ENCODE measurements at places on chromosomes 2 and 18. TPM values are rescaled to one million over a fixed set of nuclear protein-coding genes. Genes with fewer than 3 reads are reported as not detected.

Gene ERFE
- not detected for total RNA-seq

GRCh38 chr2:33321236-33321771 lies 155.1 kb upstream of the RASGRP3 start:
- no peaks in the 10 kb centered on the region for H3K27me3 ChIP-seq
- DNase-seq = no peak
- H3K36me3 ChIP-seq = no peaks in the 10 kb centered on the region
- peak overlapping the region; percentile 51 for H3K27ac ChIP-seq
- H3K4me1 ChIP-seq = peaks cover 7% of the 10 kb centered on the region

- H3K27ac ChIP-seq = no peak overlapping the region
- no peak for DNase-seq
- no peaks in the 10 kb centered on the region for H3K36me3 ChIP-seq
- no peaks in the 10 kb centered on the region for H3K4me1 ChIP-seq
Observed at GRCh38 chr18:25435149-25435782, 83.3 kb upstream of the ZNF521 start.

DNA sequence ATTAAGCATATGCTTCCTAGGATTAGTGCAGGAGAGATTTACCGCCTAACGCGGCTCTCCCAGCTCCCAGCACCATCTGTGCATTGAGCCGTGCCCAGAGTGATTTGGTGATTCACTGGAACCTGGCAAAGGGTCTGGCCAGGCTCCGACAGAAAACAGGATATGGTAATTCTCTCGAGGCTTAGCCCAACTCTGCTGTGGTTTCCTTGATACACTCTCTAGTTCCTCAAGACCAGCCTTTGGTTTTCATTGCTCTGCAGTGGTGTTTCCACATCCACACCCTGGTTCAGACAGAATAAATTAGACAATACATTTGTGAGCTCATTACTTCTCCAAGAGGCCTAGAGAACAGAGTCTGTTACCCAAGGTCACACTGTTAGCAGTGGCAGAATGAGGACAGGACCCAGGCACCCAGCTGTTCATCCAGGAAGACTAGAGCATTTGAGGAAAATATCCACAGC lies 23.0 kb upstream of the SMAD2 start:
- H3K4me3 ChIP-seq = no peak overlapping the region
- no peaks in the 10 kb centered on the region for H3K27me3 ChIP-seq
- no peaks in the 10 kb centered on the region for H3K36me3 ChIP-seq
- no peaks in the 10 kb centered on the region for H3K4me1 ChIP-seq
- no peak overlapping the region for H3K27ac ChIP-seq

DNA sequence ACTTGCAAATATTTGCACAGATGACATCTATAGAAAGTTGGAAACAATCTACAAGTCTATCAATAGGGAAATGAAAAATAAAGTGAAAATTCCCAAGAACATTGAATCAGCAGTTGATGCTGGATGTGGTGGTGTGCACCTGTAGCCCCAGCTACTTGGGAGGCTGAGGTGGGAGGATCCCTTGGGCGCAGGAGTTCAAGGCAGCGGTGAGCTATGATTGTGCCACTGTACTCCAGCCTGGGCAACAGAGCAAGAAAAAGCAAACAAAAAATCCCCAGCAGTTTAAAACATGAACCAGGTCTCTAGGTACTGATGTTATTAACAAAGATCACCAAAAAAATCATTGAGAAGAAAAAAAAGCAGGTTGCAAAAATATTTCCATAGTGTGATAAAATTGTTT lies 15.4 kb upstream of the NDUFV2 start:
- H3K4me1 ChIP-seq = no peaks in the 10 kb centered on the region
- DNase-seq = no peak
- no peaks in the 10 kb centered on the region for H3K27me3 ChIP-seq
- H3K27ac ChIP-seq = no peak overlapping the region

Gene KLHL30
- total RNA-seq = not detected

GRCh38 chr18:10690366-10690765 lies 164.5 kb downstream of the NAPG start:
- H3K4me3 ChIP-seq = no peak overlapping the region
- no peaks in the 10 kb centered on the region for H3K4me1 ChIP-seq
- H3K36me3 ChIP-seq = no peaks in the 10 kb centered on the region

Gene IL1R1
- 94.9 TPM for total RNA-seq

GRCh38 chr2:66270247-66270646 lies 164.7 kb upstream of the MEIS1 start:
- no peak for DNase-seq

DNA sequence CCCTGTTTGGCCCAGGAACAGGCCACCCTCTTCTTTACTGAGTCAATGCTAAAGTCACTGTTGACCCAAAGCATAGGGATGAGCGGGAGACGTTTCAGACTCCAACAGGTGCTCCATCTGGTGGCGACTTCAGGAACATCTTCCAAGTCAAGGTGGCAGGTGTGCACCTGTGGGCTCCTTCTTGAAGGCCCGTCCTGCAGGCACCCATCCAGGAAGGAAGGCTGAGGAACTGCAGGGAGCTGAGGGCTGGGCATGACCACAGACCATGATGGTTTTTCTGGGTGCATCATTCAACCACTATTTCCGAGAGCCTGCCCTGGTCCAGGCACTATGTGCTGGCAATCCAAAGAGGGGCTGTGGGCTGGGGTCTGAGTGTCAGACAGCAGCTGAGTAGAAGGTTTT lies 142.8 kb downstream of the NDUFA10 start:
- peak; percentile 58 for DNase-seq
- no peaks in the 10 kb centered on the region for H3K27me3 ChIP-seq

- no peak overlapping the region for H3K4me3 ChIP-seq
- H3K27ac ChIP-seq = no peak overlapping the region
- H3K36me3 ChIP-seq = no peaks in the 10 kb centered on the region
- DNase-seq = no peak
- H3K4me1 ChIP-seq = no peaks in the 10 kb centered on the region
Observed at GRCh38 chr2:158782136-158782535, 13.0 kb upstream of the DAPL1 start.

DNA sequence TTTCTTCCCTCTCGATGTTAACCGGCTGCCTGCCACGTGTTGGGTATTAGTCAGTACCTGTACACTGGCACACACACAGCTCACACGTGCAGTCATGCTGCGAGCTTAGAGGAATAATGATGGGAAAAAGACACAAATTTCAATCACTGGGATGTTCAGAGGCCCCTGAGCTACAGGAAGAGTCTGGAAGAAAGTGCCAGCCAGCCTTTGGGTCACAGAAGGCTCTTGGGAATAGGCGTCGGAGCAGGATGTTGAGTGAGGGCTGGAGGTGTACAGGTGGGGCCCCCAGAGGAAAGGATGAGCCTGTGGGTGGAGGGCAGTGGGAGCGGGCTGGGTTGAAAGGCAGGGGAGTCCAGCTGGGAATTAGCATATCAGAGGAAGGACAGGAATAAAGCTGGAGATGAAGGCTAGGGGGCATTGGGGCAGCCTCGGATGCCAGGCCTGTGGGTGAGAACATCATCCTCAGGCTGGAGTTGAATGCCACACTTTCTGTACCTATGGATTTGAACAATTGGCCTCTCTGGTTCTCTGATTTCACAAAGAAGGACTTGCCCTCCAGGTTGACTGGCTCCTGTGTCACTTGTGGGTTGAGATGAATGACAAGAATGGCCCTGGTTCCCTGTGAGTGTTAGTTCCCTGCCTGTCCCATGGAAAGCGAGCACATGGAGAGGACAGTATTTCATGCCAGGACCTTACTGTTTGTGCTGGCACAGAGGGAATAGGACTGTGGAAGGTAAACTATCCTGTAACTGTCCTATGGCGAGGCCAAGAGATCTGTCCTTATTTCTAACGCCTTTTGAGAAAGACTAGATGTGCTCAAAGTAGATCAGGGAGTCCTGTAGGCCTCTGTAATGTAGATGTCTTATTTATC lies 40.6 kb downstream of the GREB1 start:
- DNase-seq = no peak
- H3K36me3 ChIP-seq = no peaks in the 10 kb centered on the region
- peak overlapping the region; percentile 66 for H3K27ac ChIP-seq
- H3K4me1 ChIP-seq = peaks cover 5% of the 10 kb centered on the region
- H3K4me3 ChIP-seq = no peak overlapping the region
- H3K27me3 ChIP-seq = no peaks in the 10 kb centered on the region

DNA sequence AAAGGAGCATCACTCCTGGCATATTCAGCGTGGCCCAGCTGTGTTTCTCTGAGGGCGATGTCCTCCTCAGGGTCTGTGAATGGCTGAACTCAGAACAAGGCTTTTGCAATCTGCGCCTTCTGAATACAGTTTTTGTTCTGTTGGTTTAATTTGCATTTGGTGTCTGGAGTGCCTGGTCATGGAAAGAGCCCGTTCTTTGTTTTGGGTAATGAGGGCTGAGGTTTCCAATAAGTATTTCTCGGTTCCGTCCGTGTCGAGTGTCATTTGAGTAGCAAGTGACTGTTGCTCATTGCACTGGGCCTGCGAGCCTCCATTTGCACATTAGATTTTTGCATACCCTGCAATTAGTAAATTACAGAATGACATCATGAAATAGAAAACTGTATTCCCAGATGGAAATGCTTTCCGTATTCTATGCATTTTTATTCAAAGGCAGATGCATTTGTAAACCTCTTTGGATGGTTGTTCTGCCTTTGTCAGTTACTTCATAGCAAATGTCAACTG lies 57.3 kb downstream of the NEDD4L start:
- no peaks in the 10 kb centered on the region for H3K36me3 ChIP-seq
- no peak overlapping the region for H3K27ac ChIP-seq

GRCh38 chr2:72096181-72096580 lies 51.5 kb downstream of the CYP26B1 start:
- no peak for DNase-seq
- H3K27ac ChIP-seq = no peak overlapping the region
- no peaks in the 10 kb centered on the region for H3K27me3 ChIP-seq

Gene STARD6
- total RNA-seq = not detected

- no peak for DNase-seq
- H3K27me3 ChIP-seq = no peaks in the 10 kb centered on the region
- peaks cover 4% of the 10 kb centered on the region for H3K4me1 ChIP-seq
- H3K27ac ChIP-seq = peak overlapping the region; percentile 98
Observed at GRCh38 chr2:219161097-219161496, 482 bp upstream of the NHEJ1 start.

DNA sequence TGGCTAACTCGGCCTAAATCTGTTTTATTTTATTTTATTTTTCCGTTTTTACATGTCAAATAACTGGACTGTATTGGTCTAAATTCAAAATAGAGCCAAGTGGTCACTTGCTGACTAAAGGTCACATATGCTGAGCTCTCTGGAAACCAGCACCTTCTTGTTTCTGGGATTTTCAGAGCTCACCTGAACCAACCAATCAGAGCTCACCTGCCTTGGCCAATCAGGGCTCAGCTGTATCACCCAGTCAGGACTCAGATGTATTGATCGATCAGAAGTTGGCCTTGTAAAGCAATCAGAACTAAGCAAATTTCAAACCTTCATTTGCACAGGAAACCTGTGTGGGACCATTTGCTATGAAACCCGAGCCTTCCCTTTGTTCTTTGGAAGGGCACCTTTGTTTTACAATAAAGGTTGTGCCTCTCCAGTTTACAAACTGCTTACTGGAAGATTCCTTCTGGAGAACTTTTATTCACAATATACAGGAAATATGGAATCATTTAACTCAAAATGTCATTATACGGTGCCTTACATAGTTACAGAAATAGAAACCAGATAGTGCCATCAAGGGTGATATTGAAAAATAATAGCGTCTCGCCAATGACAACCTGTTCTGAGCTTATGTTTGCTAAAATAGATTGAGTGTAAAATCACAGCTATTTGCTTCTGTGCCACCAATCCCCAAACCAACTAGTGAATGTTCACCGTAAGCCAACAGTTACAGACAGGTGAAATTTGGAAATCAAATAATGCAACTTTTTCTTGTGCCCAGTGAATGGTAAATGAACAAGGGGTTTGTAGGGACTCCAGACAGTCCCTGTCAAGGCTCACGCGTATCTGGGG lies 17.3 kb upstream of the PSD4 start:
- H3K36me3 ChIP-seq = no peaks in the 10 kb centered on the region
- H3K4me3 ChIP-seq = no peak overlapping the region
- no peak for DNase-seq
- no peaks in the 10 kb centered on the region for H3K4me1 ChIP-seq
- H3K27me3 ChIP-seq = no peaks in the 10 kb centered on the region

Gene MYCN
- total RNA-seq = 1.9 TPM

DNA sequence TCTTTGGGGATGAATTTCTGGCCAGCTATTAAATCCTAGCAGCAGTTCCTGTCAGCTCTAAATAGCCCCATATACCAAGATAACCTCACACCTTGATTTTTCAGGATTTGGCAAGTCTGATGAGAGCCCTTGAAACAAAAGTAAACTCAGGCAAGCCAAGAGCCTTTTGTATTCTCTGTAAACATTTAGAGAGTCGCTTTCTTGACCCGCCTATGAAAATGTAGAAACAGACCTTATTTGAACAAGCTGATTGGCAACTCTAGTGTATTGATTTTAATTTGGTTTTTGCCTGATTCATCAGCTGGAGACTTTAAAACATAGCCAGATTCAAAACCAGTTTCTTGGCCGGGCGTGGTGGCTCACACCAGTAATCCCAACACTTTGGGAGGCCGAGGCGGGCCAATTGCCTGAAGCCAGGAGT lies 43.4 kb downstream of the CABLES1 start:
- no peak for DNase-seq
- H3K27me3 ChIP-seq = no peaks in the 10 kb centered on the region
- peaks cover 9% of the 10 kb centered on the region for H3K4me1 ChIP-seq
- peak overlapping the region; percentile 89 for H3K27ac ChIP-seq
- H3K36me3 ChIP-seq = no peaks in the 10 kb centered on the region
- H3K4me3 ChIP-seq = no peak overlapping the region

DNA sequence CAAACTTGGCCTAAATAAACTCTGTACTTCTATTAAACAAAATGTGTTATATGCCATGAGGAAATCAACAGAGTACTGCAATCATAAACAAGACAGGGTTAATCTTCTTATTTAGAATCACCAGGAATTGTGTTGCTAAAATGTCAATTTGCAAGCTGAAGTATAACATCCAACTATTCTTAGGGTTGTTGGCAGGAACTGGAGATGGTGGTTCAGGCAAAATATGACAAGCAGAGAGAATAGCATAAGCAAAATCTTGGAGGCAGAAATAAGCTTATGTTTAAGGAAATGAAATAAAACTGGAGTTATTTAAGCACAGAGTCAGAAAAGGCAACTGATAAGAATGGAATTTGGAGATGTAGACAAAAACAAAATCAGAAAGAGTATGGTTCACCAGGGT lies 463.8 kb upstream of the SLC8A1 start:
- no peaks in the 10 kb centered on the region for H3K4me1 ChIP-seq
- no peaks in the 10 kb centered on the region for H3K36me3 ChIP-seq
- H3K4me3 ChIP-seq = no peak overlapping the region
- H3K27ac ChIP-seq = no peak overlapping the region
- DNase-seq = no peak

Gene LCT
- total RNA-seq = not detected

- peak within 1 kb of the TSS; percentile 83 for H3K27ac ChIP-seq
- DNase-seq = peak; percentile 47
- no peaks in the 10 kb centered on the region for H3K36me3 ChIP-seq
Observed at GRCh38 chr2:223051693-223052289, at the start of gene KCNE4. Gene KCNE4 (plus strand): TSS chr2:223052190. CDS start chr2:223052831, 641 bp downstream.

Gene SERPINB4
- total RNA-seq = not detected

Gene QPCT
- 6.3 TPM for total RNA-seq
